ENCODE measurements at places on chromosomes 3 and 15.

DNA sequence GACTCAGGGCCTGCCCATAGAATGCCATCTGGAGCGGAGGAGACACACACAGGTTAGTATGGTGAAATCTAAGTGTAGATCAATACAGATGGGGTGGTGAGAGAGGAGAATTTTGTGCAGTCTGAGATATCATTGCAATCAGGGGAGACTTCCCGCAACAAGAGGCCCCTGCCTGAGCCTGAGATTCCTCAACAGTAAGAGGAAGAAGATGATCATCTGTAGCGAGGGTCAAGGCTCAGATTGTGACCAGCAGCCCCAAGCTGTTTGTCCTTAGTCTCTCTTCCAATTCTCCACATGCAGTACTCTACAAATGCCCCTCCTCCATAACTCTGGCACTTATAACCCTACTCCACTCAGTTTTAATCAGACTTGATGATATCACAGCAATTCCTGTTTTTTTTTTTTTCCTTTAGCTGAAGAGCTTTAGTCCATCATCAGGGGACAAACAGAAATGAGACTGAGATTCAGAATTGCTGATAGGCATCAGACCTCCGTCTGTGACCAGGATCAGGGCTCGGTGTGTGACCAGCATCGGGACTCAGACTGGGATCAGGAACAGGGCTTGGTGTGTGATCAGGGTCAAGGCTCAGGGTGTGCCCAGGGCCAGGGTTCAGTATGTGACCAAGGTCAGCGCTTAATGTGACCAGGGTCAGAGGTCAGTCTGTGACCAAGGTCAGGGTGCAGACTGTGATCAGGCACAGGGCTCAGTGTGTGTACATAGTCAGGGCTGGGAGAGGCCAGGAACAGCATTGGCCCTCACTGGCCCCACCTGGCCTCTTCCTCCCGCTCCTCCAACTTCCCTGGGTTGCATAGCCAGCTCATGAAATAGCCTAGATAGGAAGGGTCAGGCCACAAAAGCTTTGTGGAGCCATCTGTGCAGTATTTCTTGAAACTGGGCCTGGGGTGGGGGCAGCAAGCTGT, 14.1 kb downstream of the LOXL1 start:
- no peak for DNase-seq

GRCh38 chr15:38854506-38854905, 289.9 kb upstream of the RASGRP1 start:
- DNase-seq, result no peak

GRCh38 chr15:49624056-49624455, 3.2 kb downstream of the DTWD1 start:
- DNase-seq, result no peak

- no peak for DNase-seq
Observed at GRCh38 chr3:102182162-102182561, 252.7 kb upstream of the ZPLD1 start.

GRCh38 chr15:64507845-64508244, 47.5 kb downstream of the ZNF609 start:
- DNase-seq, result no peak

GRCh38 chr3:171372694-171373093, 87.5 kb downstream of the TNIK start:
- DNase-seq, result no peak

GRCh38 chr3:58581328-58582091, 4.3 kb upstream of the FAM107A start:
- DNase-seq, result no peak

GRCh38 chr3:191362524-191363090, 32.3 kb upstream of the UTS2B start:
- DNase-seq, result no peak

GRCh38 chr15:77143616-77144015, 72.7 kb upstream of the TSPAN3 start:
- no peak for DNase-seq

- no peak for DNase-seq
Observed at GRCh38 chr3:37591116-37591781, 270.4 kb upstream of the CTDSPL start.

GRCh38 chr3:4398941-4399245, 68.2 kb downstream of the SUMF1 start:
- DNase-seq, result no peak

GRCh38 chr15:93126599-93126998, 37.6 kb upstream of the RGMA start:
- no peak for DNase-seq

DNA sequence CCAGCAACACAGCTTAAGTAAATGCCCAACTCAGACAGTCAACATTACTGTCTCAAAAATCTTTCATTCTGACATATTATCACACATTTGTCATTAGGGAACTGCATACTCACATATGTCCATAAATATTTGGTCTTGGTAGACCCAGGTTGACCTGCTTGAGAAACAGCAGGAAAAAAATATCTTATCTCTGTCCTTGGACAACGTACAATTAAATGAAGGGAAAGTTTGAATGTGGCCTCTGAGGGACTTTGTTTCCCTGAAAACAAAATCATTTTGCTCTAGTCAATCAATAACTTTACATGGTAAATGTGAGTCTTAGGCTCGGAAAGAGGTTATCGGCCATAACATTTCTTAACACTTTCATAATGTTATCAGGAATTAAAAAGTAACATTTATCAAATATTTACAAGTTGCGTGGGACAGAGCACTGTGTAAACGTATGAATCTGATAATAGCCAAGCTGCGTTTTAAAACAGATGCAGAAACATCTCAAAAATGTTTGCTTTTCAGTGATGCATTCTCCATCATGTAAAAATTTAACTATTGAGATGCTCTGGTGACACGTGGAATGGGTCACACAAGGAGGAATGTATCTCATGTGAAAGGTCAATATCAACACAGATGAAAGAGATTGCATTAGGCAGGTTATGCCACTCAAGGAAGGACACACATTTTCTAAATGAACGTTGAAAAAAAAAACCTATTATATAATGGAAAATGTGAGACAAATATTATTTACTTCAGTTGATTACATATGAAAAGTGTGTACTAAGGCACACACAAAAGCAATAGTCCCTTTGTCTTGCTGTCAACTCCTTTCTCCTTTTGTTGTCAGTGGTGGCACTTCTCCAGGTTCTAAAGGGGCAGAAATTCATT, 304.4 kb downstream of the WDR72 start:
- DNase-seq, result no peak

GRCh38 chr3:141802316-141803077, 39.3 kb downstream of the GRK7 start:
- no peak for DNase-seq

DNA sequence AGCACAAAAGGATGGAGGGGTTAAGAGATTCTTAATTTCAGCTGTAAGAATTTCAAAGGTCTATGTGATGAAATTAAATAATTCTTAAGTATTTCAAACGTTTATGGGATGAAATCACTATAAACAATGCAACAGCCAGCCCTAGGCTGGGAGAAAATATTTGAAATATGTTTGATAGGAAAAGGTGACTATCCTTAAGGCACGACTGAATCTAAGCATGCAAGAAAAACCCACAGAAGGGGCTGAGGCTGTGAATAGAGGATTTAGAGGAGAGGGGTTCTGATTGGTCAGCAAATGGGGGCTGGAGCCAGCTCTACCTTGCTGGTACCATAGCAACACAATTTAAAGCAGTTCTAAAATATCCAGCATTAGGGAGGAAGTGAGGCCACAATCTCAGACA, 220.8 kb upstream of the ATP10A start:
- no peak for DNase-seq

DNA sequence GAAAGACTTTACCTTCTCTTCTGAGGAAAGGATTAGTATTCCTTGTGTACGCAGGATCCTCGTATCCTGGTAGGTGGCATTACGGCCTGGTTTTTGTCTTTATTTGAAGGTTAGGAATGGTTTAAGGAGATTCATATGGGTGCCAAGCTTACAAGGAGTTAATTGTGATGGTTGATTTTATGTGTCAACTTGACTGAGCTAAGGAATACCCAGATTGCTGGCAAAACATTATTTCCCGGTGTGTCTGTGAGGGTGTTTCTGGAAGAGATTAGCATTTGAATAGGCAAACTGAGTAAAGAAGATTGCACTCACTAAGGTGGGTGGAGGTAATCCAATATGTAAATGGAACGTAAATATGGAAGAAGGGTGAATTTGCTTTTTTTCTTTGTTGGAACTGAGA, 44.4 kb upstream of the ABI3BP start:
- DNase-seq, result no peak

- DNase-seq, result no peak
Observed at GRCh38 chr3:177322881-177323280, 125.6 kb upstream of the TBL1XR1 start.

DNA sequence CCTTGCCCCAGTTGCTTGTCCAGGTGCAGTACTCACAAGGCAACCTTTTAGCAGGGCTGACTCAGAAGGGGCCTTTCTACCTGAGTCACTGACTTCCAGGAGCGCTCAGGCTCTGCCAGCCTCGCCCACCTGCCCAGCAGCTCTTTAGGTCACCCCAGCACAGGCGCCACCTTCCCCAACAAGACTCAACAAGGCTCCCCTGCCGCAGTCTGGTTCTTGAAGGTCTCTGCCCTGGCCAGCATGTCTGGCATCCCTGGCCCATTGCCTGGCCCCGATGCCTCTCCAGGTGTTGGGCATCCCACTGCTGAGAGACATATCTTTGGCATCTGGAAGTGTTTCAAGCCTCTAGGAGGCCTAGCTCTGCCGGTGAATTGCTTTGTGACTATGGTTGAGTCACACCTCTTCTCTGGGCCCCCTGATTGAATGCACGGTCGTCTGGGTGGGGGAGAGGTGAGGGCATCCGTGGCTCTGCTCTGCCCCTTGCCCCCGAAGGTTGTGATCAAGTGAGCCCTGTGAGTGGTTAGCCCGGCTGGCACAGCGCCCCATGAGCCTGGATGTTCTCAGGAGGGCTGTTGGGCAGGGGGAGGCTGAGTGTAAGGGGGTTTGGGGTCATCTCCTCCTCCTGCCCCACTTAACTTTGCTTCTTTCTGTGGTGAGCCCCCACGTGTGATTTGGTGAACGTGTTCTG, 21.6 kb downstream of the SNX33 start:
- no peak for DNase-seq

DNA sequence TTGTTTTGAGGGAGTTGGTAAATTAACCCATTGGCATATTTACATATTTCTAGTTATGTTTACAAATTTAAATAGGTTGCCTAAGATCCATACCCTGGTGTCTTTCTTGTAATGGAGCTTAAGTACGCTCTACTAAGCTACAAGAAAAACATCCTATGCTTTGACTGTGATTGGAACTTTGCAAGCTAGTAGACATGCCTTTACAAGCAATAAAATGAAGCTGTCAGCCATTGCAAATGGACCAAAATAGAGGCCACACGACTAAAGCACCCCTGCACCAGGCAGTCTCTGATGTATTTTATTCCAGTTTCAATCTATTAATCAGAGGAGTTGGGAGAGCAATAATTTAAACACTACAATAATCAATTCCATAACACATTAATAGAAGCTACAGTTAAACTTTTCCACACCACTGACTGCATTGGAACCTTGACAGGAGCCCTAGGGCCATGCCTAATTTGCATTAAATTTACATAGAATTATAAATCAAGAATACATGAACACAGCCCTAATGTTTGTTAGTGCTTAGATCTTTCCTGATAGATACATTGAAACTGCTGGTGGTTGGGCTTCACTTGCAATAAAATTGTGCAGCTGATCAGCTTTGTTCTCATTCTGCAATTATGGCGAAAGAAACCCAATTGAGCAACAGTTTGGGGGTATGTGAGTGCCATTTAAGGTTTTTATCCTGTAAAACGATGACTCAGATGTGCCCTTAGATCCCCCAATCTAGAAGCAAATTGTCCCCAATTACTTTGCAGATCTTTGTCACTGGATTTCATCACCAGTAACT, 360.1 kb downstream of the LSAMP start:
- DNase-seq, result no peak

DNA sequence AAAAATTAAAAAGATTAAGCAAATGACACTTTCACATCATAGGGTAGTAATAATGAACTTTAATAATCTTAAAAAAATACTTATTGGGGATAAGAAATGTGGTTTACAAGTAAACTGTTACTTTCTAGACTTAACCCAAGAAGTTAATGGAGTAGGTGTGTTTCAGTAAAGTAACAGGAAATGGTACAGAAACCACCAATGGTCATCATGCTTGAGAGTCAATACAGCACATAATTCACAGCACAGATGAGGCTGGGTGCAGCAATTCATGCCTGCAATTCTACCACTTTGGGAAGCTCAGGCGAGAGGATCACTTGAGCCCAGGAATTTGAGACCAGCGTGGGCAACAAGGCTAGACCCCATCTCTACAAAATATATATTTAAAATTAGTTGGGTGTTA, 11.5 kb upstream of the USP50 start:
- no peak for DNase-seq

GRCh38 chr3:182115328-182116015, 403.7 kb downstream of the SOX2 start:
- DNase-seq, result no peak

- no peak for DNase-seq
Observed at GRCh38 chr3:53145713-53146080, 15.3 kb upstream of the PRKCD start.

DNA sequence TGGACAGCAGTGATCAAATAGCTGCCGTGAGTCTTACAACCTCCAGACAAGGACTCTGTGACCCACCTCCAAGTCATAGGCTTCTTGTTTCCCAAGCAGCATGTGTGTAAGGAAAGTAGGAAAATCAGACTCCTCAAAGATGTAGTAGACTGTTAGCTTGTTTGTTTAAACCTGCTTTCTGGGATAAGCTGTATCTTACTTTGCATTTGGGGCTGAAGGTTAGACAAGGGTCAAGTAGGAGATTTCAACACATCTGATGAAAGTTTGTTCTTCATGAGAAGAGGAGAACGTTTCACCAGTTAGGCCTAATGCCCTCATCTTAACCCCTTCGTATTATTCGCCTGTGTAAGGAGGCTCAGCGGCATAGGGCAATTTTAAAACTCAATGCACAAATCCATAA, 756.4 kb upstream of the NR2F2 start:
- DNase-seq, result no peak

DNA sequence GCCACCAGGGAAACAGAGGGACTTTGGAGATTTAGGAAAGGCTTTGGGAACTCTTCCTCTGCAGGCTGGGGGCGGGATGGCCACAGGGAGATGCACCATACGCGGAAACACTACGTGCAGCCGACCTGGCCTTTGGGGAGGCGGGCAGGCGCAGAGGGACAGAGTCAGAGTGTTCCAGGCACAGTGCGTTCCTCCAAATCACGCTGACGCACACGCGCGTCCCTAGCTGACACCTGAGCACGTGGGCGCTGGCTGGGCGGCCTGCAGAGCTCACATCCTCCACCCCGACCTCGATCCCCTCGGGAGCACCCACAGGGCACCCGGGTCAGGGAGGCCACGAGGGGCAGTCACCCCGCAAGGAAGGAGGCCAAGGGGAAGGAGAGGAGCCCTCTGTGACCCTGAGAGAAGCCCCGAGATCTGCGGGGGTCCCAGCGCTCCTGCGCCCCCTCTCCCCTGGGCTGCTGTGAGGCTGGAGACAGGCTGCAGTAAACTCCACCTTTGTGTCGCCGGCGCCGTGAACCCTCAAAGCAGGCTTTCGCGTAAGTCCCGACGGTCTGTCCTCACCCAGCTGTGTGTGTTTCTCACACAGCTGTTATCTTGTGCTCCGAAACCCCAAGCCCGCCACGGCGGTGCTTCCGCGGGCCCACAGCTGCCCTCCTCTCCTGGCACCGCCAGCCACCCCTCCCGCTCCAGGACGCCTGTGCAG, 196.3 kb downstream of the OCA2 start:
- DNase-seq, result no peak

Measured in NCI-H1436 (cell line).